ENCODE measurements at places on chromosomes 16 and 17.
A peak's percentile ranks its signal among the peaks of the same experiment; 100 is the strongest.

DNA sequence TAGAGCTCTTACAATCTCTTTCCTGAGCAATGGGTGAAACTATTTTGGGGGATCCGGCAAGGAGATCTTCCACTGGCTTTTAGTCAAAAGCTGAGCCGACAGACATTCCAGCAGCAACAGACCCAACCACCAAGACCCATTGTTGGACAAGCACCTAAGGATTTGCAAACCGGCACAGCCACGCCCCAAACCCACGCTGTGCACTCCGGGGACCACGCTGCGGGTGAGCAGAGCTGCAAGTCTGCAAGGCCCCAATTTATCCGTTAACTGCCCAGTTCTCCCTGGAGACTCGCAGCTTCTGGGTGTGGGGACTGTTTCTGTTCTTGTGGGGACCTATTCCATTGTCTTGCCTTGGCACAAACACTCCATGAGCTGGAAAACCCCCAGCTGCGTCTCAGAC lies 45.9 kb downstream of the C16orf95 start:
- DNase-seq = no peak

DNA sequence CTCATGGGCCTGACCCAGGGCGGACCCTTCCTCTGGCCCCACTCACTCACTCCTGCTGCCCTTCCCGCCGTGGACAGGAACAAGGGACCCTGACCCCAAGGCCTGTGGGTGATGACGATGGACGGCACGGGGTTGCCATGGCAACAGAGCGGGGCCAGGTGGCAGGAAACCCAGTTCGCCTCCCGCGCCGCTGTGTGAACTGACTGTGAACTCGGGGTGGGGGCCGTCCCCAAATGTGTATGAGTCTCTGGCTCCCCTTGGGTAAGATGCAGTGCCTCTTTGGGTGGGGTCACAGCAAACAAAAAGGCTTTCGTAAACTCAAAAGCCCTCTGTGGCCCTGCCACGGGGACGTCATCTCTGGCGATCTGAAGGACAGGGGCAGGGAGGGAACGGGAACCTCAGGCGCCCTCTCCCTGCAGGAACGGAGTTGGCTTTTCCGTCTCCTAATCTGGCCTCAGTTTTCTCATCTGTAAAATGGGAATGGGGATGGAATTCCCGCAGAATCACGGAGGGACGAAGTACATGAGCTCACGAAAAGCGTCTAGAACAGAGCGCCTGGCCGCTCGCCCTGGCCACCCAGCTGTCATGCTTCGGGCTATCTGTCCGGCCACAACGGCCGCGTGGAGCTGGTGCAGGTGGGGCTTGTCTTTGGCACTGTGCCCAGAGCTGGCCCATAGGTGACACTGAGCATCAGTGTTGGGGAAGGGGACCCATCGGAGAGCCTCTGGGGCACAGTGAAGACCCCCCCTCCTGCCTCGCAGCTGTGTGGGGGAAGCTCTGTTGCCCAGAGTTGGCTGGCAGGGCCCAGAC lies 44.9 kb upstream of the PABPN1L start:
- DNase-seq = no peak

- no peak for DNase-seq
Observed at GRCh38 chr17:72665852-72666851, 426.3 kb downstream of the SLC39A11 start.

GRCh38 chr17:40551091-40551878 lies 14.0 kb downstream of the CCR7 start:
- peak; percentile 99 for DNase-seq

DNA sequence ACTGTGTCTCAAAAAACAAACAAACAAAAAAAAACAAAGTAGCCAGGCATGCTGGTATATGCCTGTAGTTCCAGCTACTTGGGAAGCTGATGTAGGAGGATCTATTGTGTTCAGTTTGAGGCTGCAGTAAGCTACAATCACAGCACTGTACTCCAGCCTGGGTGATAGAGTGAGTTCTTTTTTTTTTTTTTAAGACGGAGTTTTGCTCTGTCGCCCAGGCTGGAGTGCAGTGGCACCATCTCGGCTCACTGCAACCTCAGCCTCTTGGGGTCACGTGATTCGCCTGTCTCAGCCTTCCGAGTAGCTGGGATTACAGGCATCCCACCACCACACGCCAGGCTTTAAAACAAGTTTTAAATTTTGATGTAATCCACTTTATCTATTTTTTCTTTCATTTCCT lies 80.2 kb upstream of the STAC2 start:
- DNase-seq = no peak

GRCh38 chr17:69588827-69589239 lies 174.3 kb downstream of the MAP2K6 start:
- DNase-seq = no peak

DNA sequence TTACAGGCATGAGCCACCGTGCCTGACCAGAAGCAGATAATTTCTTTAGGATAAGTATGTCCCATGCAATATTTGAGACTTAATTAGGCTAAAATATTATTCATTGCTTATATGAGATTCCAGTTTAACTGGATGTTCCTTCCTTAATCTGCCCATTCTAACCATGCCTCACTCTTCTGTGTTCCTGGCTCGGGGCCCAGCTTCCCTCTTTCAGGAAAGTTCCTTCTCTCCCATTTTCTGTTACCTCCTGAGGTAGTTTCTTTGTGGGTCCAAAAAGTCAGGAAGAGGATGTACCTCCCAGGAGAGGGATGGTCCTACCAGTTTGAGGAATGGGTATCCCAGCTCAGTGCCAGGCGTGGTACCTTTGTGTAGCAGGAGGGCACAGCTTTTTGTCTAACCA lies 23.3 kb downstream of the UNK start:
- no peak for DNase-seq

DNA sequence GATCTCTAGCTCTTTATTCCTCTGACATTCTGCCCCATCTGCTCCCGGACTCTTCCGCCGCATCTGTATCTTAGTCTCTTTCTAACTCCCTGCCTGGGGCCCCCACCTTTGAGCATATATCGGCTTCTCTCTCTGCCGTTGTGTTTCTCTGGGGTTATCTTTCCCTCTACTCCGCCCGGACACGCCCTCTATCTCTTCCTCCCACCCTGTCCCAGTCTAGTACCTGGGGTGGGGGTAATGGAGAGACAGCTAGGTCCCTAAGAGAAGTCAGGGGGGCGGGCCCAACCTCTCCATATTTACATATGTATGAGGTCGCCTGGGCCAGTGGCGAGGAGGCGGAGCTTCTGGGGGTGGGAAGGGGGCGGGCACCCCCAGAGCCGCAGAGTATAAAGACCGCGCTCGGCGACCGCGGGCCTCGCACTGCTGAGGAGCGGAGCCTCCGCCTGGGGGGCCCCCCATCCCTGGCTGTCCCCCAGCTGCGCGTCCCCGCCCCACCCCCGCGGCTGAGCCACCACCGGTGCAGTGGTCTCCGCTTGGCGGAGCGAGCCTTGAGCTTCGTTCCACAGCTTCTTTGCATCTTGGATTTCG lies at the start of gene ATP1B2:
Gene ATP1B2 (plus strand): TSS at position 418 of the 588 bp plus-strand sequence. CDS start 593 bp downstream, outside the sequence.
- DNase-seq = no peak

GRCh38 chr16:21989751-21990150 lies 11.2 kb downstream of the PDZD9 start:
- DNase-seq = no peak

DNA sequence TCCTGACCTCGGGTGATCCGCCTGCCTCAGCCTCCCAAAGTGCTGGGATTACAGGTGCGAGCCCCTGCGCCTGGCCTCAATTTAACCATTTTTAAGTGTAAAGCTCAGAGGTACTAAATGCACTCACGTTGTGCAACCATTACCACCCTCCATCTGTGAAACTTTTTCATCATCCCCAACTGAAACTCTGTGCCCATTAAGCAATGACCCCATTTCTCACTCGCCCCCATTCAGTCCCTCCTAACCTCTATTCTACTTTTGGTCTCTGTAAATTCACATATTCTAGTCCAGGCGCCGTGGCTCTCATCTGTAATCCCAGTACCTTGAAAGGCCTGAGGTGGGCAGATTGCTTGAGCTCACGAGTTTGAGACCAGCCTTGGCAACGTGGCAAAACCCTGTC lies 8.3 kb upstream of the SPNS3 start:
- DNase-seq = no peak

GRCh38 chr16:84847564-84848355 lies 28.0 kb downstream of the CRISPLD2 start:
- DNase-seq = no peak

DNA sequence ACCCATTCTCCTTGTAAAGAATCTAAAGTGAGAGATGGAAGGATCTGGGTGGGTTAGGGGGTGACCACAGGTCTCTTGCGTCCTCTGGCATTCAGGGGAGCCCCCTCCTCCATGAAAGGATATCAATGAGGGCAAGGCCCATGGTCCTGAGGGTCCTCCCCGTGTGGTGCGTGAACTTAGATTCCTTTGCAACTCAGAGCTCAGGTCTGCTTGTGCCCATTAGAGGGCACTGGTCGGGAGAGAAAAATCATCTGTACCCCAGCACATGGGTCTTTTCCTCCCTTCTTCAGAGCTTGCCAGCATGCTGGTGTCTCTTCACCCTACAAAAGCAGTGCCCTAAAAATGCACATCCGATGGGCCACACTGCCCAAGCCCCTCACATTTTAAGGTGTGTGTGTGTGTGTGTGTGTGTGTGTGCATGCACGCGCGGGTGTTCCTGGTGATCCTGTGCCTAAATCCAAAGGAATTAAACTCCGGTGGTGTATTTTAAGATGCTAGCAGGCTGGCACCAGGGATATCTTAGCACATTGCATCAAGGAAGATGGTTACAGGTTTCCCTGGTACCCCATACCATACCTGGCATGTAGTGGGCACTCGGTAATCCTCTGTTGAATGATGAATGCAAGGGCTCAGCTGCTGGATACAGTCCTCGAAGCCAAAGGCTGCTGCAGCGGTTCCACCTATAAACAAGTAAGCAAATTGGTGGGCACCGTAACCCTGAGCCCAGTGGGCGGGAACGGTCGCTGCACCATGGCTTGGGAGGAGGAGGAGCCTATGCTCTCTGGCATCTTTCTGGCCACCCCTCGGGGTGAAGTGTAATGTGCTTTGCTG lies 4.7 kb downstream of the C1QTNF1 start:
- DNase-seq = no peak

GRCh38 chr17:49886036-49886435 lies 38.2 kb upstream of the TAC4 start:
- no peak for DNase-seq

GRCh38 chr17:42475835-42476234 lies 17.2 kb downstream of the ATP6V0A1 start:
- no peak for DNase-seq

GRCh38 chr16:15509051-15509592 lies 74.7 kb downstream of the BMERB1 start:
- DNase-seq = no peak

DNA sequence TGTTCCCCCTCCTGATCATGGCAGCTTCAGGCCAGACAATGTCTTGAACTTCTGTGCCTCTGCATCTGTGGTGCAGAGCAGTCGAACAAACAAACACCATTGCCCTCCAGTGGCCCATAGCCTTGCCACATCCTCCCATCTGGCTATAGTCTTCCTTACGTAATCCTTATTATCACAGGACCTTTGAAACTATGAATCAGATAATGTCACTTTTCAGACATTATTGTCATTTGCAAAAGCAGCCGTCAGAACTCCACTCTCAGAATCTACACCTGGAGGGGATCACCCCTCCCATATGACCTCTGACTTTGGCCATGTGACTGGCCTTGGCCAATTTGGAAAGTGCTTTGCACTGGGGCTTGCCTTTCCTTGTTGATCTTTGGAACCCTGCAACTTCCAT lies 387.3 kb downstream of the MAF start:
- no peak for DNase-seq

- DNase-seq = peak; percentile 74
Observed at GRCh38 chr16:17951378-17951777, 385.2 kb downstream of the NPIPA8 start.

- no peak for DNase-seq
Observed at GRCh38 chr17:59779521-59779920, 72.1 kb downstream of the VMP1 start.

GRCh38 chr17:78266771-78267170 lies 35.3 kb downstream of the TMEM235 start:
- no peak for DNase-seq

GRCh38 chr16:81945665-81946064 lies 65.6 kb downstream of the SDR42E1 start:
- DNase-seq = peak; percentile 81

- DNase-seq = peak; percentile 52
Observed at GRCh38 chr17:43721537-43722268, 36.9 kb downstream of the SOST start.

DNA sequence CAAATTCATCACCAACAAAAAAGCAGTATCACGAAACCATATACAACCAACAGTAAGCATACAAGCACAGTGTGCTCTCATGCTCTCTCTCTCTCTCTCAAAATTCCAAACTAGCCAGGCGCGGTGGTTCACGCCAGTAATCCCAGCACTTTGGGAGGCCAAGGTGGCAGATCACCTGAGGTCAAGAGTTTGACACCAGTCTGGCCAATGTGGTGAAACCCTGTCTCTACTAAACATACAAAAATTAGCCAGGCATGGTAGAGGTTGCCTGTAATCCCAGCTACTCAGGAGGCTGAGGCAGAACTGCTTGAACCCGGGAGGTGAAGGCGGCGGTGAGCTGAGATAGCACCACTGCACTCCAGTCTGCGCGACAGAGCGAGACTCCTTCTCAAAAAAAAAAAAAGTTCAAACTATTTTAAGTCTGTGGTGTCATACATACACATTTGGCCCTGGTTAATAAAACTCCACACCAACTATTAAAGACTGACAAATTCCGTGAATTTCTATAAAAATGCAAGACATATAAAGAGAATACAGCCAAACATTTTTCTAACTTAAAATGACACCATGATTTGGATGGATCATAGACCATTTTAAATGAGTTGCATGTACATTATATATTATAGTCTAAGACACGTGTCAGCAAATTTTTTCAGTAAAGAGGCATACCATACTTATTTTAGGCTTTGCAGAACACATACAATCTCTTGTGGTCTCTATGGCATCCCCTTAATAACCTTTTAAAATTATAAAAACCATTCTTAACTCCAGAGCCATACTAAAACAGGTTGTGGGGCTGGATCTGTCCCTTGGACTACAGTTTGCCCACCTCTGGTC lies 30.9 kb downstream of the GLG1 start:
- peak; percentile 16 for DNase-seq

DNA sequence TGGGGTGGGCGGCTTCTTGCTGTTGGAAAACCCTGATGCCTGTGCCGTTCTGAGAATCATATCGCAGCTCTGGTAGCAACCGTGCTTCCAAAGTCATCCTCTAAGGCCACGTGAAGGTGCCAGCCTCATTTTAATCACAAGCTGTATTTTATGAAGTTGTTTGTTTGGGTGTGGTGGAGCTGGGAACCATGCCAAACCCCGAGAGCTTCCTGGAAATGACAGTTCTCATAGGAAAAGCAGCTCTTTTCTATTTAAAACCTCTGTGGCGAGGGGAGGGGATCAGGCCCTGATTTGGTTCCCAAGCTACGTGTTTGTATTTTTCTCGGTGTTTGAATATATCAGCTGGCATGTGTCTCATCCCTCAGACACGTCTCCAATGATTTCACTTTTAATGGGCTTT lies 21.7 kb downstream of the KNOP1 start:
- DNase-seq = peak; percentile 84

- DNase-seq = peak; percentile 77
Observed at GRCh38 chr17:71976011-71976649, 144.7 kb upstream of the SOX9 start.

- DNase-seq = no peak
Observed at GRCh38 chr17:10317543-10317834, 55.3 kb downstream of the MYH13 start.

- no peak for DNase-seq
Observed at GRCh38 chr17:21542991-21543390, 149.3 kb upstream of the KCNJ18 start.

Data from fibroblast of skin of scalp (primary cell).